ENCODE measurements at places on chromosomes 12 and 14.

GRCh38 chr14:51552275-51552674 is 99.4 kb upstream of the FRMD6 start:
- DNase-seq = no peak

GRCh38 chr14:102551995-102552705 is 40.3 kb upstream of the RCOR1 start:
- no peak for DNase-seq

DNA sequence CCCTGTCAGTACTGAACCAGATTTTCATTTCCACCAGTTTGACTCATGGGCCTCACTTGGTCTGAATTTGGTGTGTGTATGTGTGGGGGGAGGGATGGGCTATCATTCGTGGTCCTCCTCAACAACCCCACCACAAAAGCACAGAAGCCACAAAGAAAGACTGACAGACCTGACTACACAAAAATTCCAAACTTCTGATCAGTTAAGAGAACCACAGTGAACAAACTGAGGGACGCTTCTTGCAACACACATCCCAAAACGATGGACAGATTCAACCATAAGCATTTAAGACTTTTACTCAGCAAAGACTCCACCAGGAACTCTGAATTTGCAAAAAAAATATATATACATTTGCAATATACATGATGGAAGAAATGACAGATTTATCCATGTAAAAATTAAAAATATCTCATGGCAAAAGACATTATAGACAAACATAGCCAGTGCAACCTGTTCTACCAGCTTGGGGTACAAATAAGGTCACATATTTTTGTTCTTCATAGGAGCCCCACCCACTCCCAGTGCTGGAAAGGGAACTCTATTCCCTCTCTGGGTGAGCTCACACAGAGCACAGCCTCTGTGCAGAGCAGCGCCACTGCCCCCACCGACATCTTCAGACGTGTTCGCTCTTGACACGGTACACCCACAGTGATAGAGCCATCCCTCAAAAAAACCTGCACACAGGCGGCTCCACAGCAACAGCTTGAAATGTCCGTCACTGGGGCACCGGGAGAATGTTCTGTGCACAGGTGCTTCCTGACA is 49.7 kb downstream of the JAG2 start:
- no peak for DNase-seq

DNA sequence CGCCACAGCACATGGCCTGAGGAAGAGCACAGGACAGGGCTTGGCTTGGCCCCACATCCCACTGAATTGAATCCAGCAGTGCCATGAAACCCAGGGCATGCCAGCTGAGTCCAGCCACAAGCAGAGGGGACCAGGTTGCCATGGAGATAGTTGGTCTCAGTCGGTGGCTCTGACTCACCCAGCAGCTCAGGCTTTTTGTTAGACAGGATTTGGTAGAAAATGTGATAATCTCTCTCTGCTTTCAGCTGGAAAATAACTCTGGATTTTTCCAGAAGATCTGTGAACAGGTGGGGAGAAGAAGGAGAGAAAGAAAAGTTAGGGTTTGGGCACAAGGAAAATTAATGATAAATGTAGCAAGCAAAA is 4.8 kb downstream of the MYH7 start:
- no peak for DNase-seq

GRCh38 chr14:76168531-76168930 is 16.8 kb downstream of the GPATCH2L start:
- DNase-seq = no peak

DNA sequence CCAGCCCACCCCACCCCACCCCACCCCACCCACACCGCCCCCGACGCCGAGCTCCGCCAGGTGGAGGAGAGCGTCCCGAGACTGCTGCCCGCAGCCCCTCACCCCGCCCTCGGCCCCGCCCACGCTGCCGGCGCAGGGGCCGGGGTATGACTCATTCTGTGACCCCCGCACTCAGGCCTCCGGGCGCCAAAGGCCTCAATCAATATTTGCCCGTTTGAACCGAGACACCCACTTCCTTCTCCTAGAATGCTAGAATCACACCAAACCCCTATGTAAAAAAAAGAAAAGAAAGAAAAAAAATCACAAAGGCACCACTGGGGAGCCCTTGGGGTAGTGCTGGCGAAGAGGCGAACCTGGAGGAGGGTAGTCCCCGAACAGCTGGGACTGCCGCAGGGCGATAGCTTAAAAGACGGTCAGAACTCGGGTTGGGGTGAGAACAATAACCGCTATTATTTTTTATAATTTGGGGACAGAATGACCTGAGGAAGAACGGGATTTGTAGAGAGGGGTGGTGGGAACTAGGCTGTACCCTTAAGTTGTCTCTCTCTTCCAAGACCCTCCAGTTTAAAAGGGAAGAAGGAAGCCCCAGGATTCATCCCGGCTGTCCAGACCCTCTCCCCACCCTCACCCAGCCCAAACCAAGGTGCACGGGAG is 894 bp downstream of the KRT8 start:
- DNase-seq = peak; percentile 63

Measured in NCI-H1436 (cell line).